ENCODE measurements at places on chromosomes 3 and 15. TPM values are rescaled to one million over a fixed set of nuclear protein-coding genes. Genes with fewer than 3 reads are reported as not detected.

Gene ACVR2B
- total RNA-seq, result 11.0 TPM

Gene EFHB
- 1.5 TPM for total RNA-seq

Gene GOLGA6A
- total RNA-seq, result not detected

Gene SLC28A1
- total RNA-seq, result 0.70 TPM

Gene ANKUB1
- not detected for total RNA-seq

Gene SV2B
- not detected for total RNA-seq

Gene RPP14
- total RNA-seq, result 13.2 TPM

Gene ACTC1
- not detected for total RNA-seq

Gene CKMT1B
- total RNA-seq, result 1.6 TPM

Gene TMCO5A
- 0.35 TPM for total RNA-seq

Gene SNX22
- 0.33 TPM for total RNA-seq

Gene SH3GL3
- 0.22 TPM for total RNA-seq

Gene SIDT1
- total RNA-seq, result 3.3 TPM

Gene GADL1
- total RNA-seq, result not detected
